Hematopoietic multipotent progenitor cell (in vitro differentiated cells): ENCODE measurements at places on chromosomes 2 and 18. TPM values are rescaled to one million over a fixed set of nuclear protein-coding genes. Genes with fewer than 3 reads are reported as not detected.

GRCh38 chr2:19360266-19360965, 2.0 kb upstream of the OSR1 start:
- DNase-seq, result no peak

DNA sequence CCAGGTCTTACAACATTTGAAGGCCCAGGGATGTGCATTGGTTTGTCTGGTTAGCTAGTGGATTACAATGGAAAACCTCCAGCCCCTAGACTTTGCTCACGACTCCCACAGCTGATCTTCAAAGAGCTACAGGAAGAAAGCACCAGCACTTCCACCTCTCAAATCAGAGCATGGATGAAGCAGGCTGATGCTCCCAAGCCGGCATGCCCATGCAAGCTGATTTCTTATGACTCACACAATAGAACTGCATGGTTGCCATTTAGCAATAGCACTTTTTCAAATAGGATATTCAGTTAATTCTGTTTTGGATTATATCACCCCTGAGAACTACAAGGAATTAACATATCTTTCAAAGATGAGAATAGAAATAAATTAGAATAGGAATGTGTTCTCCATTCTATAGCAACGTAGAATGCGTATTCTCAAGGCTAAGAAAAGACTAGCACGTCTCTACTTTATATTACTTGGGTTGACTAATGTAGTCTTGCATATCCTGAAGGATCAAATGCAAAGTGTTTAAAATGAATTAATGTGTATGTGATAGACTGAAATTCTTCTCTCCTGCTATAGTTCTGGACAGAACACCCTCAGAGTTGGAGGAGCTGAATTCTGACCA, 292.4 kb downstream of the TRIB2 start:
- no peak for DNase-seq

- DNase-seq, result no peak
These were observed 65.9 kb upstream of the HPCAL1 start for GRCh38 chr2:10236571-10237391.

Gene POMC
- 23.4 TPM for total RNA-seq

- peak; percentile 30 for DNase-seq
These were observed 49.7 kb downstream of the LIMS1 start for GRCh38 chr2:108583903-108584520.

Gene CYP27A1
- 0.27 TPM for total RNA-seq

- DNase-seq, result no peak
These were observed 80.4 kb downstream of the MYOM1 start for GRCh38 chr18:3139406-3139805.

GRCh38 chr2:1883476-1883875, 139.2 kb upstream of the PXDN start:
- no peak for DNase-seq

- DNase-seq, result no peak
These were observed 24.9 kb downstream of the CIDEA start for GRCh38 chr18:12278741-12279682.

DNA sequence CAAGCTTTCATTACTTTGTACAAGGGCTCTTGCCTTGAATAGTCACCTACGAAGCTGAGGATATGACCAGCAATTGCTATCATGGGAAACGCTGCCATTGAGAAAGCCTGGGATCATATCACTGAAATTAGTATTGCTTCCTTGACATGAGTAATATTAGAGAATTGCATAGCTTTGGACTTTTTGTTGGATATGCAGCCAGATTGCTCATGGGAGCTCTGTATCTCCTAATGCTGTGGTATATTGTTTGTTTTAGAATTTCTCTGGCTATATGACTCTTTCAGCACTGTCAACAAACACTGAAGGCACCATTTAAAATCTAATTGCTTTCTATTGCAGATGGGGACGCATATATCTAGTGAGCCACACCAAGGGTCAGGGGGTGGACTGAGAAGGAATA, 80.0 kb upstream of the WDSUB1 start:
- DNase-seq, result no peak

Gene C2orf81
- total RNA-seq, result 2.7 TPM

Gene GRP
- not detected for total RNA-seq
